ENCODE measurements at places on chromosomes 2 and 18. TPM values are rescaled to one million over a fixed set of nuclear protein-coding genes. Genes with fewer than 3 reads are reported as not detected.

Gene RGPD3
- 0.03 TPM for total RNA-seq

Gene ZSWIM2
- total RNA-seq: not detected

GRCh38 chr2:47801118-47801517 lies 18.2 kb downstream of the MSH6 start:
- DNase-seq: no peak

DNA sequence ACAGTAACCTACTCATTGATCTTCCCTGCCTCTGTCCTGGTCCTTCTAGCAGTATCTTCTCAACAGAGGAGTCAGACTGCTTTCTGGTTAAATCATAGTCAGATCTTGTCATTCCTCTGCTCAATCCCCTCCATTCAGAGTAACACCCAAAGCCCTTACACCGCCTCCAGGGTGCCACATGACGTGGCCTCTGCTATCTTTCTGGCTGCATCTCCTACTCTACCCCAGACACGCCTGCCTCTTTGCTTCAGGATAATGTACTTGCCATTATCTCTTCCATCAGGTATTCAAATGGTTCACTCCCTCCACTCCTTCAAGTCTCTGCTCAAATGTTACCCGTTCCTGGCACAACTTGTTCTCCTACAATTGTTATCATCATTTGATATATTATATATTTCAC lies 36.3 kb upstream of the ACVR2A start:
- DNase-seq: no peak

All from HT-29 (cell line).